Dermis microvascular lymphatic vessel endothelial cell (primary cell): ENCODE measurements at places on chromosomes 1 and 21.

- DNase-seq: no peak
Measured at GRCh38 chr1:30893776-30894507, 14.6 kb downstream of the SDC3 start.

- DNase-seq: no peak
Measured at GRCh38 chr1:236257216-236257615, 24.5 kb downstream of the ERO1B start.

DNA sequence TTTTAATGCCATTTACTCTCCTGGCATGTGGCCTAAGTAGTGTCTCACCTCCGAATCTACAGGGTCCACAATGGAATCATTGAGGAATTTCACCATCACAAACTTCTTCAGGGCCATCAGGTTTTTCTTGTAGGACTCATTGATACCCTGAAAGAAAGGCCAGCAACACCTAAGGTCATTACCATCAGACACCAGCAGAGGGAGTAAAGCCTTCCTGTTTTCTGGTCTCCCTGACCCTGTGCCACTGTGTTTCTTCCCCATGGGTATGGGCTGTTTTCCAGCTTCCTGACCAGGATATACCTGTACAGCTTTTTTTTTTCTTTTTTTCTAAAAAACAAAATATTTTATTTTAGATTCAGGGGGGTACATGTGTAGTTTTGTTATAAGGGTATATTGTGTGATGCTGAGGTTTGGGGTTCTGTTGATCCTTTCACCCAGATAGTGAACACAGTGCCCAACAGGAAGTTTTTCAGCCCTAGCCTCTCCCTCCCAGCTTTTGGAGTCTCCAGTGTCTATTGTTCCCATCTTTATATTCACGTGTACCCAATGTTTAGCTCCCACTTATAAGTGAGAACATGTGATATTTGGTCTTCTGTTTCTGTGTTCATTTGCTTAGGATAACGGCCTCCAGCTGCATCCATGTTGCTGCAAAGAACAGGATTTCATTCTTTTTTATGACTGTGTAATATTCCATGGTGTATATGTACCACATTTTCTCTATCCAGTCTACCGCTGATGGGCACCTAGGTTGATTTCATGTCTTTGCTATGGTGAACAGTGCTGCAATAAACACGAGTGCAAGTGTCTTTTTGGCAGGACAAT lies 18.3 kb downstream of the PPT1 start:
- DNase-seq: no peak

GRCh38 chr1:246254854-246255253 lies 252.2 kb downstream of the SMYD3 start:
- DNase-seq: no peak

- no peak for DNase-seq
Measured at GRCh38 chr1:221913351-221913892, 171.5 kb upstream of the DUSP10 start.

DNA sequence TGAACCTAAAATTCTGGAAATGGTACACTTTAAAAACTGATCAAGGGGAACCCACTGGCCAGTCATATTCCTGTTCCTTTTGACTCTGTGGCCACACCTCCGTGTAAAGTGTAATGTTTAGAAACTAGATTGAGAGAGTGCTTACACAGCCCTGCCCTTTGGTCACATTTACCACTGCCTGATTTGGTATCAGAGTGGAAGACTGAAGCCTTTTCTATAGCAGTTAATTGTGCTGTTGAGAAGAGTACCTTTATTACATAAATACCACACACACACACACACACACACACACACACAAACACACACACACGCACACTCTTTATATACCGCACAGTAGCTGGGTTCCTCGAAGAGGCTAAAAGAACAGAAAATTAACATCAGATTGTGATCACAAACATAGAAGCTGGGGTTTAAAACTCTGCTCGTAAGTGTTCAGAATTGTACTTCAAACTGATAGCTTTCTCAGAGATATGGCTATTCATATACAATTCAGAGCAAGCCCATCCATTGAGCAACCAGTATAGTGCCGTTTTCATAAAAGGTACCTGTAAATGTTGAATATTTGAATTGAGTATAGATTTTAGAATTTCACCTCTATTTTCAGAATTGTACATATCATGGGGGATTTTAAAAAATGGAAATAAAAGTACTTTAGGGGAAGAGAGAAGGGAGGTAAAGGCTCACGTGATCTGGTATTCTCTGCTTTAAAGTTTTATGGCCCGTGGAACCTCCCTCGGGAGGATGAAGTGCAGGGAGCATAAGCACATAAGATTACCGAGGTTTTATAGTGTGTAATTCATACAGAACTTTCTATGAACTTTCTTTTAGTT lies 37.5 kb downstream of the CAMTA1 start:
- DNase-seq: no peak
